ENCODE measurements at places on chromosomes 7 and 10.

GRCh38 chr10:111709603-111710002, 474.0 kb downstream of the GPAM start:
- no peak for DNase-seq

DNA sequence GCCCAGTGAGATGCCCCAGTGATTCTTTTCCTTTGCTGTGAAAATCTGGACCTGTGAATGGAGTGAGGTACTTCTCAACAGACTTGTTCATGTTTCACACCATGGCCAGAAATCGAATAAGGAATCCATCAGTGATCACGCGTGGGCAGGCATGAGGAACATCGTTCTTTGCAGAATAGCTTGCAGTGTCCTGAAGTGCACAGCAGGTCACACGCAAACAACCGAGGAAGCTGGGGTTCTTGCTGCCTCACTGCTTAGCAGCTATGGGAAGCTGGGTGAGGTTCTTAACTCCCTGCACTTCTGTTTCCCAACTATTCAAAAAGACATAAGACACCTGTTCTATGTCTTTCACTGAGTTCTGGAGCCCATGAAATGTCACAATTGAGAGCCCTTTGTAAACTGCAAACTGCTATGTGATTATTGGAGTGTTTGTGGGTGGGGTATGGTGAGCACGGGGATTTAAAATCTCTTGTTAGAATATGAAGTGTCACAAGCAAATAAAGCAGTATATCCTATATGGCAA, 253.4 kb downstream of the KIAA1217 start:
- DNase-seq: no peak

- no peak for DNase-seq
Observed at GRCh38 chr10:71133710-71134686, 78.4 kb upstream of the UNC5B start.

DNA sequence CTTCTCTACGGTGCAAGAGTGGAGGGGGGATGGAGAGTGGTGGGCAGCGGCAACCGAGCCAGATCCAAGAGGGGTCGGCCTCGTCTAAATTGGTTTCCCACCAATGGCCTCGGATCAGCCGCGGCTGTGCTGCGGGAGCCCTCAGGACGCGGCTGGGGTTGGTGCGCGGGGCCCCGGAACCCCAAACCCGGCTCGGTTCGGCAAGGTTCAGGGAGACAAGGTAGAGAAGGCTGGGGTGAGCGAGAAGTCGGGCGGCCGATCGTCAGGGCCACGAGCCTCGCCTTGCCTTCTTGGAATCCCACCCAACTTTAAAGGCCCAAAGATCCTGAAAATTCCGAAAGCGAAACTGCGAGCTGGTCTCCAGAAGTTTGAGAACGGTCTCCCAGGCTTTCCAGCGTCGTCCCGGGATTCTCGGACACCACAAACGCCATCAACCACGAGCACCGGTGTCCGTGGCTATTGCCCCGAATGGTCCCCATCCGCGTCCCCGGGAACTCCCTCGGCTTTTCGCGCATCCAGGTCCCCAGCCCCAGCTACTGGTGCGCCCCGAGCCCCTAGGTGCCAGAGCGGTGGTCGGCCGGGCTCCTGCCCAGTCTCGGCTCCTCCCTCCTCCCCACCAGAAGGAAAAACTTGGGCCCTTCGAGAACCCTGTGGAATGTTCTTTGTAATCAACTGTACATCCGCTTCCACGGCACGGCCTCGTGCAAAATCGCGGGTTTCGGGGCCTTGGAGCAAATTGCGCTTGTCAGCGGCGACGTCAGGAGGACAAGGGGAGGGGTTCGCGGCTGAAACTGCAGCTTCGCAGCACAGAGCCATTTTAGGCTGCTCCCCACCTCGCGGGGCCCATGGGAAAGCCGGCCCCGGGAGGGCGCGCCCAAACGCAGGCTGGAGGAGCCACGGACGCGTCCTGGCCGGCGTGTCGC, 3.2 kb downstream of the SFMBT2 start:
- no peak for DNase-seq

DNA sequence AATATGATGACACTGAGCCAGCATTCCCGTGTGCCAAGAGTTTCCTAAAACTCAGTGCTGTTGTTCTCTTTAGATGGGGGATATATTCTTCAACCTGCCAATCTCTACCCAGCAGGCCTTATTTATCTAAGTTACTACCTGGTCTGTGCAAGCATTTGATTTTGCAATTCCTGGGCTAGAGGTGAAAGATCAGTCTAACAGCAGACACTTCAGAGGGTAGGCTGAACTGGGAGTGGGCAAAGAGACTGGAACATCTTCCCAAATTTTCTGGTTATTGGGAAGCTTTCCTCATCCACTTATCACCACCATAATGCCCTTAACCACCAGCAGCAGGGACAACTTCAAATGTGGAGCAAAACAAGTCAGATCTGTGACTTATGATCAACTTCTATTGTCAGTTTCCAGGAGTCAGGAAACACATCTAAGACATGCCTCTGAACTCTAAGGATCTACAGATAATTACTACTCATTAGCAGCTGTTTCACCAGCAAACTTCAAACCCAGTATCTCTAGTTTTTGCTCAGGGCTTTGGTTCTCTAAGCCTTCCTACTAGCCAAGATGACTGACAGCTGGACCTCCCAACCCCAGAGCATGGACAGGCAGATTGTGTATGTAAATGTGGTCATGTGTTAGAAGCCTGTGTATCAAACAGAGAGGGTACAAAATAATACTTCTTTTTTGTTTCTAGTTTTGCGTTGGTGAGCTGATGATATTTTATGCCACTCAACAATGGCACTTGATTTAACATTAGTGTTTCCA, 1.0 kb downstream of the ASAH2 start:
- DNase-seq: no peak

DNA sequence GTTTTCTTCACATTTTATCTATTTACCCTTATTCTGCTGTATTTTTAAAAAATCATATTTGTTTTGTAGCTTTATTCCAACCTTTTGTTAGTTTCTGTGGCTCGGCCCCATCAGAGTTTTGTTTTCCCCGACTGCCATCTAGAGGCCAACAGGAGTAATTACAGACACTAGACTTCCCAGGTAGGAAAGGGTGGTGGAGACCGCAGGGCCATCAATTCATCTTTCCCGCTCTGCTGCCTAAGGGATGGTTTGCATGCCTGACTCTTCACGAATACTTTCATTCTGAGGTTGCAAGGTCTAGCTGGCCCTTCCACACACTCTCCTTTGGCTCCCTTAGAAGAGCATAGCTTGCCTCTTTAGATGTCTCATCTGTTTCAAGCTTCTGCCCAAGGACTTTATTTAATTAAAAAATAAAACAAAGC, 38.3 kb downstream of the LYZL2 start:
- DNase-seq: no peak

DNA sequence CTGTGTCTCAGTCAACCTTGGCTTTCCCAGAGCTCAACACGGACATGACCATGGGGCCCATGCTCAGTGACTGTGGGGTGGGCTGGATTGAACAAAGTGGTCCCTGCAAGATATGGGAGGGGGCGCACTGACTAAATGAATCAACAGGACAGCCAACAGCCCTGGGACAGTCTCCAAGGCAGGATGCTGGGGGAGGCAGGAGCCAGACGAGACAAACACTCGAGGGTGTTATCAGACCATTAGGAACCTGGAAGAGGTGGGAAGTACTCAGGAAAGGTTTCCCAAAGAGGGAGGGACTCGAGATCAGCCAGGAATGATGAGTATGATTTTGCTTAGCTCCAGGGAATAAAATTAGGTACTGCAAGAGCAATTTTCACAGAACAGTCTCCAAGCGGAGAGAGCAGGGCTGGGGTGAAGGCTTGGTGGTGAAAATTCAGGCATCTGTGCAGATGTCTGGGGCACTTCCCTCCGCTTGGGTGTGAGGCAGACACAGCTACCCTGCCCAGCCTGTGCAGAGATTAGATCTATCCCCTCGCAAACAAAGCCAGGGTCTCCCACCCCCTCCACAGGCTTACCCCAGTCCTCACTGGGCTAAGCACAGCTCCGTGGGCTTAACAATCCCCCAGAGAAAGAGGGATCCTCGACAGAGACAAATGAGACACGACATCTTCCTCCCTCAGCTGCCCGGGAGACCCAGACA, 261.1 kb upstream of the ZMIZ1 start:
- DNase-seq: no peak

DNA sequence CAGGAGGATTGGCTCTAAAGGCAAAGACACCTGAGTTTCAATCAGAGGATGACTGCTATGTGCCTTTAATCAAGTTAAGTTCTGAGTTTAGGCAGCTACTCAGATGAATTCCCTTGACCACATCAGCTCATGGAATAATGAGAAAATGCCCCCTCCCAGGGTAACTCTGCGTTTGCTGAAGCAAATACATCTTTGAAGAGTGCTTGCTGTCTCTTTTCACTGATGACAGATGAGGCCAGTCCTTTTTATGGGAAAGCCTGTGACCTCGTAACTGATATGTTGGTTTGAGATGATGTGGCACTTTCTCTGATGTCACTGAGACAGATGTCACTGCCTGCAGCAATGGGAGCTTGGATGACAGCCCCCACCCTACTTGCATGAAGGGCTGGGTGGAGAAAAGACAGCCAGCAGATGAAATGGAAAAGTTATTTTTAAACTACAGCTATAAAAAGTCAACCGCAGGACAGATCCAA, 43.7 kb upstream of the DGKI start:
- DNase-seq: no peak

- peak; percentile 12 for DNase-seq
Observed at GRCh38 chr7:101754424-101755159, 62.8 kb upstream of the CUX1 start.

GRCh38 chr10:3738855-3739350, 46.1 kb downstream of the KLF6 start:
- no peak for DNase-seq

- DNase-seq: no peak
Observed at GRCh38 chr7:72540106-72540611, 128.0 kb upstream of the CALN1 start.

- peak; percentile 61 for DNase-seq
Observed at GRCh38 chr7:19713676-19714075, 4.8 kb upstream of the POLR1F start.

- no peak for DNase-seq
Observed at GRCh38 chr7:80711531-80711930, 73.1 kb downstream of the CD36 start.

DNA sequence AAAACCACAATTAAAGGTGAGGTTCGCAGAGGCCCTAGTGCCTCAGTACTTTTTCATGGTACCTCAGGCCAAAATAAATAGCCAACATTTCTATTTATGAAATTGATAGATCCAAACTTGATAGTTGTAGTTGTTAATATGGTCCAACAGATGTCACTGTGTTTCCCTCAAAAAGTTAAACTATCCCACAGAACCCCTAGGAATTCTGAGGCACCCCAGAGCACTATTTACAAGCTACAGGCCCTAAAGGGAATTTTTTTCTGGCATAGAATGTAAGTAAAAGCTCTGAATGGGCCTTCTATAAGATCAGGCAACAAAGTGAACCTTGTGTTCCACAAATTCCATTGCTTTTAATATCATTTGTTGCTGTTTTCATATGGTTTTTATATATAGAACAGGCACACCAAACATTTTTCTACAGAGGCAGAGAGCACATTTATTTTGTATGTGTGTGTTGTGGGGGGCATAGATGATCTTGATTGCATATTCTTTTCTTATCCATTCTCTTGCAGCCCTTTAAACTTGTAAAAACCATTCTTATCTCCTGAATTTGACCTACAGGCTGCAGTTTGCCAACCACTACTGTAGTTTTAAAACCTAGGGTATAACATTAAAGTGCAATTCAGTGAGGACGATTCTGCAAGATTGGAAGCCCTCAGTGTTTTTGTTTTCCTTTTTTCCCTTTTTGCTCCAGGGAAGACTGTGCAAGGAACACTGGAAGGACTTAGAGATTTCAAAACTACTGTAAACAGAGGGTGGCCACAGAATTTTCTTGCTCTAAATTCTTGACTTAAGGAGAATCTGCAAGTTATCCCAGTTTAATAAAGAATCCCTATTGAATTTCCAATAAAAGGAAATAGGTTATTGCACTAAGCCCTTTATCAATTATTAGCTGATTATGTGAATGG, 3.5 kb upstream of the ARL4A start:
- DNase-seq: no peak

DNA sequence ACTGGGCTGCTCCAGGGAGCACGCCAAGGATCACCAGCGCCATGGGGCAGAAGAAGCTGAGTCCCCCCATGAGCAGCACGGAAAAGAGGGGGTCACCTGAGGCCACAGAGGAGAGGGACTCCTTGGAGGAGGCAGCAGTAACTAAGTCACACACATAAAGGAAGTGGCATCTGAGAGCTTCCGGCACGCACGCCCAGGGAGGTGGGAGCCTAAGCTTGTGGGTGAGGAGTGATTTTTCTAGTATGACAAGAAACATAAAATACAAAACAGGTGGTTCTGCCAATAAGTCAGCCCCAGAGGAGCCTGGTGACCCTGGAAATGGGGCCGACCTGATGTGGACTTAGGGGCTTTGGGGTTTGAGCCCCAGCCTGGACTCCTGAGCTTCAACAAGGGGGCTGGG, 60.8 kb downstream of the CARD11 start:
- DNase-seq: no peak

- DNase-seq: no peak
Observed at GRCh38 chr10:71357792-71358265, 38.8 kb downstream of the SLC29A3 start.

DNA sequence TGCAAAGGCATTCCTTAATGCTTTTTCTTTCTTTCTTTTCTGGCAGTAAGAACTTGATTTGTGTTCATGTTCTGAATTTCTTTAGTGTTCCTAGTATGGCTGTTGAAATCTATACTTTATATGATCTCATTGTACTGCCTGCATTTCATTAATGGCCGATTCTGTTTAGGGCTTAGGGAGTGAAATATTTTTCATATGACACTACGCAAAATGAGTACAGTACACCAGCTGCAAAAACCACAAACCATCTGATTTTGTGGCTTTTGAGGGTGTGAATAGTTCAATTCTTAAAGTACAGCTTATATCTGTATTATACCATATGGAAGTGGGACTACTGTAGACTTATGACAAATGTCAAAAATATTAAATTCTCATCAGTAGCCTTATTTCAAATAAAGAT, 69.1 kb upstream of the FOXP2 start:
- DNase-seq: no peak

- no peak for DNase-seq
Observed at GRCh38 chr7:36416251-36416650, 26.6 kb downstream of the ANLN start.

- DNase-seq: no peak
Observed at GRCh38 chr7:1953199-1954190, 279.2 kb downstream of the MAD1L1 start.

- DNase-seq: no peak
Observed at GRCh38 chr10:65017523-65017922, 1496.3 kb downstream of the REEP3 start.

DNA sequence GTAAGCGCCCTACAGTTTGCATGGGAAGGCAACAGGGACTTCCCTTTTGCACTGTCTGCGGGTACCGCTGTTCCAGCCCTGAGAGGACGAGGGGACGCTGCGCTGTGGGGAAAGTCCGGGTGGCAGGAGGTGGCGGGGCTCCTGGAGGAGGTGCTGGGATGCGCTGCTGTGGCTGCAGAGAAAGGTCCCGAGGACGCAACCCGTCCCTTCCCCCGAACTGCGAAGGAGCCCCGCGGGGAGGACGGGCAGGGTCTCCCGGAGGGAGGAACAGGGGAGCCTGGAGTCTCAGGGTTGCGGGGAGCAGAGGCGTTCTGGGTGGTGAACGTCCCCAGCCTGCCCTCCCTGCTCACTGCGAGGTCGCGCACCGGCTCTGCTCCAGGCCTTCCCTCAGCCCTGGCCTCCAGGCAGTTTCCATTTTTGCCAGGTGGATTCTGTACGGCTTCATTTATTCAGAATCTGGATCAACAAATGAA, 91.6 kb downstream of the CXCL12 start:
- DNase-seq: no peak

- no peak for DNase-seq
Observed at GRCh38 chr7:123823898-123824753, 20.8 kb upstream of the HYAL4 start.

- no peak for DNase-seq
Observed at GRCh38 chr10:86664341-86665217, 3.7 kb upstream of the LDB3 start.

Data from tibial nerve (tissue), 4 donors.